ENCODE measurements at places on chromosomes 16 and 17.
A peak's percentile ranks its signal among the peaks of the same experiment; 100 is the strongest.

DNA sequence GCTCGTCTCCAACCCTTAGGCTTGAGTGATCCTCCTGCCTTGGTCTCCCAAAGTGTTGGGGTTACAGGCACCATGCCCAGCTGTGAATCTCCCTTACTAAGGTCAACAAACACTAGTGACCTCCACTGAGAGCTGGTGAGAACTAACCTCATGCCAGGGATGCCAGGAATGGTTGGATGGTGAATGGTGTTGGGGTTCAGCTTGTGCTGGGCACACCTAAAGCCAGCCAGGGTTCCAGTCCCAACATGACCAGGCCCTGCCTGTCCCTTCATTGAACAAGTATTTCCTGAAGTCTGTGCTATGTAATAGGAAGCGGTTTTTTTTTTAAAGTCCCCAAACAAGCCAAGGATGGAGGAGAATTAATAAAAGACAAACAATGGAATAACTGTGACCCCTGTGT, 56.0 kb upstream of the TOB1 start:
- H3K4me3 ChIP-seq, result no peak overlapping the region
- peaks cover 8% of the 10 kb centered on the region for H3K36me3 ChIP-seq

DNA sequence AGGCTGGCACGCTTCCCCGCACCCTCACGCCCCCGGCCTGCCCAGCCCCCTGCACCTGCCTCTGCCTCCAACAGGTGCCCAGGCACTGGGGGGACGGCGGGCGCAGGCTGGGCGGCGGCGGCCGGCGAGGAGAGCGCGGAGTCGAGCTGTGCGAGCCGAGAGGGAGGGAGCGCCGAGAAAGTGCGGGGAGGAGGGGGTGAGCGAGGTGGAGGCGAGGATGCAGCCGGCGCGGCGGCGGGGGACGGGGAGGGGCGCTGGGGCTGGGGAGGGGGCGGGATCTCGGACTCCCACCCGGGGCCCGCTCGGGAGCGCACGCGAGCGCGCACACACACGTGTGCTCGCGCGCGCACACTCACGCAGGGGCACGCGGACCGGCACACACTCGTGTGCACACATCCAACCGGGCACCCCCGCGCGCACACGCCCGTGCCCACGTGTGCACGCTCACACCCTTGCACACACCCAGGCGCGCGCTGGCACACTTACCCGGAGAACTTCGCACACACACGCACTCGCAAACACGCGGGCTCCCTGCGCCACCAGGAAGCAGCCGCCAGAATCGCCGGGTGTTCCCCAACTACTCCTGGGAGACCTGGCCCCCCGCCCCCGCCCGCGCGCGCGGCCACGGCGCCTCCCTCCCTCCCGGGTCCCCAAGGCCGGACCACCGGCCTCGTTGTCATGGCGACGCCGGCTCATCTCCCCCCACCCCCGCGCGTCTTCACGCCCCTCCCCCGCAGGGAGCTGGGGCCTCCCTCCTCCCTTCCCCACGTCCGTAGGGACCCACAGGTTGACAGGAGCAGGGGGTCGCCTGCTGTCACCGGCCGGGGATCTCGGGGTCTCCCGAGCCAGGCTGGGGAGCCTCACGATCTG, at the start of gene DOC2A:
Gene DOC2A (minus strand): TSS at position 184 of the 870 bp plus-strand sequence. CDS start 805 bp downstream, outside the sequence.
- DNase-seq, result no peak
- H3K27ac ChIP-seq, result peak within 1 kb of the TSS; percentile 75
- peaks cover 14% of the 10 kb centered on the region for H3K4me1 ChIP-seq
- peak within 1 kb of the TSS; percentile 78 for H3K4me3 ChIP-seq
- peaks cover 42% of the 10 kb centered on the region for H3K27me3 ChIP-seq

DNA sequence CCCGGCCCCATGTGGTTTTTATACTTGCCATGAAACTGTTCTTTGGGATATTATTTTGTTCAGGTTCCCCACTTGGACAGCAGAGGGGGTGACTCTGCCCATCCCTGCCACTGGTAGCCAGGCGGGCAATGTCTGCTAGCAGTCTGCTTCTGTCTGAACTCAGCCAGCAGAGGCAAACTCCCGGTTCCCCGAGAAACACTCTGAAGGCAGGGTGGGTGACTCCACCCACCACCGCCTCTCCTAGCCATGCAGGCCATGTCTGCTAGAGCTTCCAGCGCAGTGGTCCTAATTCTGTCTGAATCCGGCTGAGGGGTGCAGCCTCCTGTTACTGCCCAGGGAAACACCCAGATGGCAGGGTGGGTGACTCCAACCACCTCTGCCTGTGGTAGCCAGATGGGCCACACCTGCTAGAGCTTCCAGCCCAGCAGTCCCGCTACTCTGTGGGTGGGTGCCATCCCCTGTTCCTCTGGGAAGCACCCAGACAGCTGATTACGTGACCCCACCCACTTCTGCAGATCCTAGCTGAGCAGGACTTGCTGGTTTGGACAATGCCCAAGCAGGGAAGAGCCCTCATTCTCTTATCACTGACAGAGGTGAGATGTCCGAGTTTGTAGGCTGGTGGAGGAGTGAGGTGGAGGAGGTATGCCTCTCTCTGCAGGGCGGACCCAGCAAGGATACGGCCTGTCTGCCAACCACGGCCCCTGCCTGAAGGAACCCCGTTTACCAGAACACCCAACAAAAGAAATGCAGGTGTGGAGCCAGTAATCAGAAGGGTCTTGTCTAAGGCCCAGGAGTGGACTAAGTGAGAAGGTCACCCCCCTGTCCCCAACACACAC, 22.4 kb downstream of the NLRP1 start:
- H3K4me3 ChIP-seq, result no peak overlapping the region
- no peaks in the 10 kb centered on the region for H3K27me3 ChIP-seq
- no peak overlapping the region for H3K27ac ChIP-seq

DNA sequence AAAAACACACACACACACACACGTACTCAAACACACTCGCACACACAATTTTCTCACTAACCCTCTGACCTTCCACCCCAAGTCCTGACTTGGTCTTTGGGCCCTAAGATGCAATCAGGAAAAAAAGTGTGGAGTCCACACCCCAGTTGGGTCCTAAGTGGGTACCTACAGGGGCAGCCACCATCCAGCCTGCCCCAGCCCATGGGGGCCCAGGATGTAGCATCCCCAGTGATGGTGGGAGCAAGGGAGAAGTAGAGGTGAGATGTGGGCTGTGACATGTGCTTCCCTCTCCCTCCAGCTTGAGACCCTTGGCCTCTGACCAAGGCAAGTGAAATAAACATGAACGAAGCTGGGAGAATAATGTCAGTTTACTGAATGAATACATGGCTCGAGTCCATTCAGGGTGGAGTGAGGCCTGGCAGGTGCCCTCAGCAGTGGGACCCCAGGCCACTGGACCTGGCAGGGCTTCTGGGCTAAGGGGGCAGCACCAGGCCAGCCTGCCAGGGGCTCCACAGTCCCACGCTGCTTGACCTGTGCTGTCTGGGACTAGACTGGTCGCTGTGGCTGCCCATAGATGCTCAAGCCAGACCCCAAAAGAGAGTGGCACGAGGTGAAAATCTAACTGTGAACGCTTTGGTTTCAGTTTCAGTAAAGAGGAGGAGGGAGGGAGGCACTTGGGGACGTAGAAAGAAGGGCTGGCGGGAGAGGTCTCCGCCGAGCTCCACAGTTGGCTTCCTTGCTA, 73.7 kb downstream of the MRC2 start:
- peaks cover 16% of the 10 kb centered on the region for H3K27me3 ChIP-seq
- no peak overlapping the region for H3K4me3 ChIP-seq
- H3K27ac ChIP-seq, result no peak overlapping the region
- no peak for DNase-seq
- no peaks in the 10 kb centered on the region for H3K4me1 ChIP-seq

- H3K4me3 ChIP-seq, result peak overlapping the region; percentile 39
- peaks cover 15% of the 10 kb centered on the region for H3K36me3 ChIP-seq
- H3K27ac ChIP-seq, result no peak overlapping the region
- H3K4me1 ChIP-seq, result peaks cover 11% of the 10 kb centered on the region
- H3K27me3 ChIP-seq, result no peaks in the 10 kb centered on the region
- DNase-seq, result no peak
Observed at GRCh38 chr16:3295783-3296182, 9.4 kb downstream of the TIGD7 start.

DNA sequence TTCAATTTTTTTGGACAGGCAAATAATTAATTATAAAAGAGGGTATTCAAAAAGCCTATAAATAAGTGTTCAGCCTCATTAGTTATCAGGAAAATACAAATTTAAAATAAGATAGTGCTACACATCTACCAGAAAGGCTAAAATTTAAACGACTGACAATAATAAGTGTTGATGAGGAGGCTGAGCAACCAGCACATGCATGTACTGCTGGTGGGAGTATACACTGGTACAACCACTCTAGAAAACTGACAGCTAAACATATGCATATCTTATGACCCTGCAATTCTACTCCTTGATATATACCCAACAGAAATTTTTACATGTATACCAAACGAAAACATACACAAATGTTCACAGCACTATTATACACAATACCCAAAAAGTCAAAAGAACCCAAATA, 27.1 kb downstream of the XPO6 start:
- H3K36me3 ChIP-seq, result peaks cover 21% of the 10 kb centered on the region
- no peaks in the 10 kb centered on the region for H3K27me3 ChIP-seq
- no peak for DNase-seq
- peaks cover 89% of the 10 kb centered on the region for H3K4me1 ChIP-seq
- peak overlapping the region; percentile 64 for H3K27ac ChIP-seq
- H3K4me3 ChIP-seq, result no peak overlapping the region

DNA sequence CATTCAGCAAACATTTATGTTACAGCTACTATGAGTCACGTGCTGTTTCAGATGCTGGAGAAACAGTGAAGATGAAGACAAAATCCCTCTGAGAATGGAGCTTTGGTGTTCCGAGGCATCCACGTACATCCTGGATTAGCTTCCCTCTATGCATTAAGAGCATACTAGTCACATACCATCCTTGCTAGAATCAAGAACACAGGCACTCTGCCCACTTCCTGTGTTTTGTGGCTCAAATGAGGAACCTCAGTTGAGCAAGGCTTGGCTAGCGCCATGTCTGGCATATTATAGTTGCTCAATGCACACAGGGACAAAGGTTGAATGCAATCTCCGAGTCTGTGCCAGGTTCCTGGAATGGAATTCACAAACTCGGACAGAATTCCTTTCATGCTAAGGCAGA, 297.5 kb downstream of the XYLT1 start:
- no peak overlapping the region for H3K27ac ChIP-seq
- no peaks in the 10 kb centered on the region for H3K27me3 ChIP-seq

DNA sequence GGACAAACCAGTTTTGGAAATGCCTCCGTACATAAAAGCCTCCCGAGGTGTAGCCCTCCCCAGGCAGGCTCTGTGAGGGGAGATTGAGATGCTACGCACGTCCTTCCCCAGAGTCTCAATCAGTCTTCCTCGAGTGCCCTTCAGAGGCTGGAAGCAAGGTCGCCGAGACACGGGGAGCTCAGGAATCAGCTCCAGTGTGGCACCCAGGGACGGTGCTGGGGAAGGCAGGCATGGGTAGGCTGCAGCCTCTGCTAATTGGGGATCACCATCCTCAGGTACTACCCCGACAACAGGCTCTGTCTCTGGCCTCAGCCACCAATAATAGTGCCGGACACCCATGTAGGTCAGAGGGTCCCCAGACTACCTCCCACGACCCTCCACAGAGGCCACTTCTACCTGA, 28.1 kb upstream of the GSG1L start:
- no peak for DNase-seq
- no peaks in the 10 kb centered on the region for H3K27me3 ChIP-seq

- peaks cover 7% of the 10 kb centered on the region for H3K4me1 ChIP-seq
- H3K4me3 ChIP-seq, result no peak overlapping the region
- no peaks in the 10 kb centered on the region for H3K36me3 ChIP-seq
- no peak for DNase-seq
- H3K27me3 ChIP-seq, result no peaks in the 10 kb centered on the region
- peak overlapping the region; percentile 22 for H3K27ac ChIP-seq
Observed at GRCh38 chr17:60170835-60171752, 21.3 kb downstream of the CA4 start.

DNA sequence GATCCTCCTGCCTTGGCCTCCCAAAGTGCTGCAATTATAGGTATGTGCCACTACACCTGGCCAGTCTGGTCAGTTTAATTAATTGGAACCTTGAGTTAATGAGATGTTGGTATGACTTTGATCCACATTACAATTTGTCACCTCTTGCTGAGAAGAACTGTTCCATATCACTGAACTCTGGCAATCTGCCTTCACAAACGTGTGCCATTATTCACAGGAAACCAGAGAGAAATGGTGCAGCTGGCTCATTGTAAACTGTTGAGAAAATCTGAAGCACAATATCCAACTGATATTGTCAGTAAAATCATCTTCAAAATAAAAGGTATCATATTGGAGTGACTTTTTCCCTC, 39.3 kb upstream of the YPEL2 start:
- no peak for DNase-seq
- no peak overlapping the region for H3K27ac ChIP-seq

DNA sequence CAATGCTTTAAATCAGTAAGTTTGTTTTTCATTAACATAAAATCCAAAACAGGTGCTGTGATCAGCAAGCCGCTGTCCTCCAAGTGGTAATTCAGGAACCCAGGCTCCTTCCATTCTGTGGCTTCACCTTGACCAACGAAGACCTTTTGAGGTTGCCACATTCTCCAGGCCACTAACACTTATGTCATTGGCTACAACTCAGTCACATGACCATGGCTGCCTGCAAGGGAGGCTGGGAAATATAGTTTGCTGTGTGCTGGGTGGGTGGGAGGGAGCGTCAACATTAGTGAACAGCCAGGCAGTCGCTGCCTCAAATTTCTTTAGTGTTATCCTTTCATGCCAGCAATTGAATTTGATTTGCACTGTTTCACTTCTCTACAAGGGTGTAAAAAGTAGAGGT, 549.2 kb downstream of the MAF start:
- no peaks in the 10 kb centered on the region for H3K4me1 ChIP-seq
- DNase-seq, result no peak
- H3K36me3 ChIP-seq, result no peaks in the 10 kb centered on the region
- no peak overlapping the region for H3K4me3 ChIP-seq
- no peak overlapping the region for H3K27ac ChIP-seq

DNA sequence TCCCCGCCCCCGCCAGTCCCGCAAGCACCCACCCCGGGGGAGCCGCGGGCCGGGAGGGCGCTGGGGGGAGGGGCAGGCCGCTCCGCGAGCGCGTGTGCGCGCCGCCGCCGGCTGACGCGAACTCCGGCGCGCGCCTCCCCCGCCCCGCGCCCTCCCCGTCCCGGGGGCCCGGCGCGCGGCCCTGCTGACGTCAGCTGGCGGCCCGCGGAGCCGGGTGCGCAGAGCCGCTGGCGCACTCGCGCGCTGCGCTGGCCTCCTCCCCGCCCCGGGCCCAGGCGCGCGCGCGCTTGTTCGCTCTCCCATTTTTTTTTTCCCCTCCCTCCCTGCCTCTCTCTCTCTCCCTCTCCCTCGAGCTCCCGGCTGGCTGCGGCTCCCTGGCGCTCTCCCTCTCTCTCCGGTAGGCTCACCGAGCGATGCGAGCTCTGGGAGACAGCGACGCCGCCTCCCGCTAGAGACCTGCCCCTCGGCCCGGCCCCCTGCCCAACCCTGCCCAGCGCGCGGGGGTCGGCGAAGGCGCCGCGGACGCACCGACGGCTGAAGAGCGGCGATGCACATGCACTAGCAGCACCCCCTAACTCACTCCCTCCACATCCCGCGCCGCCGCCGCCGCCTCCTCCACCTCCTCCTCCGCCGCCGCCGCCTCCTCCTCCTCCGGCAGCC, at the start of gene GNAO1:
Gene GNAO1 (plus strand): TSS at position 334 of the 660 bp plus-strand sequence. CDS start 747 bp downstream, outside the sequence.
- H3K36me3 ChIP-seq, result peaks cover 11% of the 10 kb centered on the region
- H3K27me3 ChIP-seq, result no peaks in the 10 kb centered on the region
- peak within 1 kb of the TSS; percentile 84 for H3K4me3 ChIP-seq
- peak; percentile 40 for DNase-seq
- H3K27ac ChIP-seq, result peak within 1 kb of the TSS; percentile 84

All from central memory CD8-positive, alpha-beta T cell (primary cell).